Posterior vena cava (tissue), 2 donors: ENCODE measurements at places on chromosomes 3 and 15. TPM values are rescaled to one million over a fixed set of nuclear protein-coding genes. Genes with fewer than 3 reads are reported as not detected.
A peak's percentile ranks its signal among the peaks of the same experiment; 100 is the strongest.

Gene ECE2
- total RNA-seq = not detected

Gene LTF
- total RNA-seq = 3.6 TPM

Gene CSPG5
- 0.51 TPM for total RNA-seq

Gene HESX1
- total RNA-seq = 0.62 TPM

Gene BCL2A1
- 4.5 TPM for total RNA-seq

Gene TMEM42
- total RNA-seq = 10.8 TPM

Gene NPAP1
- total RNA-seq = not detected

Gene GOLGA6D
- not detected for total RNA-seq

Gene ACAN
- 13.5 TPM for total RNA-seq

Gene NRROS
- total RNA-seq = 8.0 TPM

- no peak for DNase-seq
Measured at GRCh38 chr15:81326466-81327212, 2.7 kb upstream of the STARD5 start.

DNA sequence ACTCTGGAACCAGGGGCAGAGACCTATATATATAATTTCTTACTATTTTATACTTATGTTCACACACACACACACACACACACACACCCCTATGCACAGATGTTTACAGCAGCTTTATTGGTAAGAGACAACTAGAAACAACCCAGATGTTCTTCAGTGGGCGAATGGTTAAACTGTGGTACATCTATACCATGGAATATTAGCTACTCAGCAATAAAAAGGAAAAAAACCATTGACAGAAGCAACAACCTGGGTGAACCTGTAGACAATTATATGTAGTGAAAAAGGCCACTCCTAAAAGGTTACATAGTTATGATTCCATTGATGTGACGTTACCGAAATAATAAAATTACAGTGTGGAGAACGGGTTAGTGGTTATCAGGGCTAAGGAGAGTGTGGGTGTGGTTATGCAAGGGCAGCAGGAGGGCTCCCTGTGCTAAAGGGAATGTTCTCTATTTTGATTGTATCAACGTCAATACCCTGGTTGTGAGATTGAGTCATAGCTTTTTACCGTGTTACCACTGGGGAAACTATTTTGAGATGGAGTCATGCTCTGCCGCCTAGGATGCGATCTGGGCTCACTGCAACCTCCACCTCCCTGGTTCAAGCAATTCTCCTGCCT lies 85.5 kb downstream of the FLNB start:
- no peak for DNase-seq

- no peak for DNase-seq
Measured at GRCh38 chr3:119148493-119149180, 2.7 kb downstream of the TEX55 start.

DNA sequence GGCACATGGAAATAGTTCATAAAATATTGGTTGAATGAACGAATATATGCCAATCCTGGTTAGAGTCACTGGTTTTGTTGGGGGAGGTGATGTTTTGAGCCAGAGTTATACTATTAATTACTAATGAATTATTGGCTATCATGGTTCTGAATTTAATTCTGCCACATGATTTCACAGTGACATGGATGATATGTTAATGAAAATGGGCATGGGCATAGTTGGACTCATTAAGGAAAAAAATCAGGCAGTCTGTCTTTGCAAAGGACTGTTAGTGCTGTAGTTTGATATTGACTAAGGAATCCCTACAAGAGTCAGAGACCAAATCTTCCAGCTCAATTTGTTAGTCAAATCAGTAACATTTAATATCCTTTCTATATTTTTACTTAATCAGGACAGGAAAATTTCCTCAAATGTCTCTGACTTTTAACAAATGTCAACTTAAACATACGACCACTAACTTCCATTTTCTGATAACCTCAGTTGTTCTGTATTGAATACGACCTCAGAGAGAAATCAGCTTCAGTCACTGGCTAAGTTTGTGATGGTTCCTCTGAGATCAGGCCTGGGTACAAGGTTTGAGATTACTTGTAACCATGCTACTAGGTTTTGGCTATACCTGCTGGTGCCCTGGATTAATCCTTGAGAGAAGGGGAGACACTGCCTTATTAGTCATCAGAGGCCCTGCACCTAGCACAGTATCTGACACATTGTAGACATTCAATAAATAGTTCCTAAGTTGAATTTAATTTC lies 13.3 kb downstream of the NFKBIZ start:
- no peak for DNase-seq

DNA sequence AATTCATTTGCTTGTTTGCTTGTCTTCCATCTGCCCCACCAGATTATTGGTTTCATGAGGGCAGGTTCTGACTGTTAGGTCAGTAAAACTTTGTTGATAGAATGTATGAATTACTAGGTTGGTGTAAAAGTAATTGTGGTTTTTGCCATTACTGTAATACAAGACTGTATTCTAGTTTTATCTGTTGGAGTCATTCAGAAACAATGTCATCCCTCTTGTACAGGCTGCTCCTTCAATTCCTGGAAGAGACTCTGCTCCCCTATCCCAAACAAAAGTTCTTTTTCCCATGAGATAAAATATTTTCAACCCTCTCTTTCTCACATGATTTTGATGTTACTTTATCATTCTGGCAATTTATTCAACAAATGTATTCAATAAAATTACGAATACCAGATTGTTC lies 115.0 kb downstream of the CHST2 start:
- no peak for DNase-seq

- DNase-seq = no peak
Measured at GRCh38 chr3:111895071-111895470, 36.0 kb downstream of the PHLDB2 start.

DNA sequence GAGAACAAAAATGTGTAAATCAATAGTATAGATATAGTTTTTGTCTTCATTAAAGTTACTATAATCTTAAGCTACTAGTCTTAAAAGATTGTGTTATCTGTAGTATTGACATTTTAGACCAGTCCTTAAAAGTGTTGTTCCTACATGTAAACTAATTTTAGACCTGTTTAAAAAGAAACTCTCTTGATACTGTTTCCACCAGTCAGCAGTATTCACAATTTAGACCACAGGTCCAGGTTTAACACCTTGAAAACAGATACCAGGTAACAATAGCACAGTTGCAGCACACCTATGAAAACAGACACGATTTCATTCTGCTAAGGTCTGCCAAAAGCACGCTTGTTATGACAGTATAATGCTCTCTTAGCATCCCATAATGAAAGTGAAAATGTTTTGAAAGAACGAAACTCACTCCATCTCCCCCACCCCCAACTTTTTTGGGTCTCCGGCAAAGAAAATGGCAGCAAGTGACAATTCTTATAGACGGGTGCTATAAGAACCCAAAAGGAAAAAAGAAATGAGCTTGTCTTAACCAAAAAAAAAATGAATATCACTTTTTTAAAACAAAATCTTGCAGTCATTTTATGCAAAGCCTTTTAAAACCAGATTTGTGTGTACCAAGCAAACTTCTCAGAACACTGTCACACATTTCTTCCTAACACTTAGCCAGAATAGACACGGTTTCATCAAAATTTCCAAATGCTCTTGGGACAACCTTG lies 1.6 kb downstream of the EIF4E3 start:
- no peak for DNase-seq

DNA sequence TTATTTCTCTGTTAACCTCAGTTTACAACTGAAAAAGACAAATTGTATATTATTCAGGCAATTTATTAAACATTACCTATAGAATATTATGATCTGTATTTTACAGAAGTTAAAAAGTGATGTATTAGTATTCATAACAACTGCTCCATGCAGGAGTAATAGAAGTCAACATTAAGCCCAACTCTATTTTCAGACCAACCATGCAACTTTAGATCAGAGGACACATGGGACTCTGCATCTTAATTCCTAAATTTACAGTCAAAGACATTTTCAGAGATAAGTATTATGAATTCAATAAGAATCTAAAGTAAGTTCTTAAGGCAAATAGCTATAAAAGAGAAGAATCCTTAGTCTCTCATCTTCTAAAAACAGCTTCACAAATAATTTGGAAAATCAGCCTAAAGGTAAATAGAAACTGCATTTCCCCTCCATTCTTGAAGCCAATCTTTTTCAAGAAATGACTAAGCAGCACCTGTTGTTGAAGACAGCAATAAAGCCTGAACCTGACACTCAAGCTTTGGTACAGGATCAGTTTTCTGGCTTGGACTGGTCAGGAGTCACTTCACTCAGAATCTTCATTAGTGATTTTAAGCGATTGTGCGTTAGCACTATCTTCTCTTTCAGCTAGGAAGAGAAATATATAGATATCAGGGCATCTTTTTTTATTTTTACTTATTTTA lies 23.0 kb downstream of the OIP5 start:
- no peak for DNase-seq

DNA sequence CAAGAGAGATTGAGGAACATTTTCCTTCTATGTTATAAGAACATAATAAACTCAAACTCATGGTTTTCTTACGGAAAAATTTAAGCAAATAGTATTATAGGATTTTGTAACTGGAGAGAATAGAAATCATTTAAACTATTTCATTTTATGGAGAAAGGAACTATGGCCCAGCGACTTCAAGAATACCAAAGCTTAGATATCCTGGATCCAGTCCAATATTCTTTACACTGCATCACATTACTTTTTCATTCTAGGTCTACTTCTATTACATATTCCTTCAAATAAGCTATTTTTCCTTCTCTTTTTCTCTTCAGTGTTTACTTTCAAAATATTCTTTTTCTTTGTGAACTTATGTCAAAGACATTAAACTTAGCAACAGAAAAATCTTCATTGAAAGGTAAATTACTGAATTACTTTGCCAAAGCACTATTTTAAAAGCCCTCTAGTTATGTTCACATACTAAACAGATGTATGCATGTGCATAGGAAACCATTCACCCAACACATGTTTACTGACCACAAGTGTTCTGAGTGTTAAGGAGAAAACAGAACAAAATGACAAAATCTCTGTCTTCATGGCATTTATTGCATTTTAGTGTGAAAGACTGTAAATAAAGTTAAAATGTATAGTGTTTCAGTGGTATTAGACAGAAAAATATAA lies 20.4 kb downstream of the KPNA4 start:
- no peak for DNase-seq

DNA sequence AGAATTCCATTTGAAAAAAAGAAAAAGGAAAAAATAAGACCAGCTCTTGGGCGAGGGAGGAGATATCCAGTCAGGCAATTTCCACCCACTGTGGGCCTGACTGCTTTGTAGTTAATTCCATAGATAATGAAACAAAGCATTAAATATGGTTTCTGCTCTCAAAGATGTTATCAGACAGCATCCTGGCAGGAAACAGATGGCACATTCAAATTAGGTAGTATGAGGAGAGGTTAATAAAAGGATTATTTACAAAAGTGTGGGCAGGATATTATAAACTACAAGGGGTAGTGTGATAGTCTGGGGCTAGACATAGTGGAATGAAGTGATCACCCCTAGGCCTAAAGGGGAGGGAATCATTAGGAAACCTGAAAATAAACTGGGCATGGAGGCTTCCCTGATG lies 193.2 kb downstream of the CLSTN2 start:
- no peak for DNase-seq

- DNase-seq = no peak
Measured at GRCh38 chr3:154844863-154845262, 235.3 kb upstream of the MME start.

DNA sequence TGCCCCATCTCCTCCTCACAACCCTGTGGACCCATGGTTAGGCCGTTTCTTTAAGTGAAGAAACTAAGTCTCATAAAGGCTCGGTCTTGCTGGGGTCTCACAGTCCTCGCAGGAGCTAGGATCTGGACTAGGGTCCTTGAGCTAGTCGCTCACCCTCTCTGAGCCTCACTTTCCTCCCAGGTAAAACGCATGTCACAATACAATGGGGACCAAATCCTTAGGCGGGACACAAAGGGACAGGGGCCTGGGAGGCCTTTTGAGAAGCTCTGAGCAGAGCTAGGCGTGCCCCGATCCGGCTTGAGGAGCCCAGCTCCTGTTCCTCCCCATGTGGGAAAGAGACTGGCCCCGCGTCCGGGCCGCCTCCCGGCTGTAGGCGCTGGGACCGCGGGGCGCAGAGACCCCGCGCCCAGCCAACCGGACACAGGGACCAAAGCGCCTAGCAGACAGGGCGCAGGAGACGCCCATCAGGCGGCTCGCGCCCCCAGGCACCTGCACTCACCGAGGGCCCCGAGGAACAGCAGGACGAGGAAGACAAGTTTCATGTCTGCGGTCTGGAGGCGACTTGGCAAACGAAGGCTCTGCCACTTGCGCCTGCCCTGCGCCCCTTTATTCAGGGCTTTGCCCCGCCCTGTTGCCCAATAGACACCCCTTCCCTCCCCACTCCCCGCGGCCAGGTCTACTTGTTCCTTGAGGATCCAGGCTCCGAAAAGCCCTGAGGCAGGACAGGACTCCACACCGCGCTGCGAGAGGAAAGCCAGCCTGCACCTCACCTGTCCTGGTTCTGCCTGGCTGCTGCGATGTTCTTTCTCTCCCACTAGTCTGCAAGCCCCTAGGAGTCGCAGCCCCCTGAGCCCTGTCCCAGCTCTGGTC lies at the start of gene LTF:
TSS of gene LTF (minus strand) at position 580 of the 870 bp plus-strand sequence. CDS start at position 542, 38 bp downstream.
- peak; percentile 77 for DNase-seq

GRCh38 chr3:52432225-52432624 lies 12.7 kb downstream of the SEMA3G start:
- DNase-seq = peak; percentile 52

GRCh38 chr3:129432036-129432435 lies 3.6 kb upstream of the EFCAB12 start:
- no peak for DNase-seq

- no peak for DNase-seq
Measured at GRCh38 chr15:49082960-49083359, 36.7 kb upstream of the SECISBP2L start.

DNA sequence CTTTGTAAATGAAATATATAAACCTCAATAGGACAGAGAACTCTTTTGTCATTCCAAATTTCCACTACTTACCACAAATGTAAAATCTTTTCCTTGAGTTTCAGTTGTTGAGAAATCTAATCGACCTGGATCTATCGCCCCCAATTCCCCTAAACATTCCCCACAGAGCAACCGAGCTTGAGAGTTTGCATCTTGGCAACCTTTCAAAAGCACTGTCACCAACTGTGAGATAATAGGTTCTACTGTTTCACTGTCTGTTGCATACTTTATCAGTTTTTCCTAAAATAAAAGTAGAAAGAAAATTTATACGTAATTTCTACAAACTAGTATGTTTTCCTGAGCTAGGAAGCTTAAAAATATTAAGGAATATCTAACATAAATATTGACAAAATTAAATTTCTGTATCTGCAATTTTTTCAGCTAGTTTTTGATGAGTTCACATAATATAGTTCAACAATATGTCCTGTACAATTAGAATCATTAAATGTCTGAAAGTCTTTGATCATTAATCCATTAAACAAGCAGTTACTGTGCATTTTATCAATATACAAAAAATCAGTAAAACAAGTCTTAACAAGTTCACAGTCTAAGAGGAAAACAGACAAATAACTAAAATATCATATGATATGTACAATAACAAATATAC lies 54.5 kb downstream of the ATR start:
- no peak for DNase-seq

- DNase-seq = no peak
Measured at GRCh38 chr3:49387721-49388120, 24.1 kb downstream of the RHOA start.

DNA sequence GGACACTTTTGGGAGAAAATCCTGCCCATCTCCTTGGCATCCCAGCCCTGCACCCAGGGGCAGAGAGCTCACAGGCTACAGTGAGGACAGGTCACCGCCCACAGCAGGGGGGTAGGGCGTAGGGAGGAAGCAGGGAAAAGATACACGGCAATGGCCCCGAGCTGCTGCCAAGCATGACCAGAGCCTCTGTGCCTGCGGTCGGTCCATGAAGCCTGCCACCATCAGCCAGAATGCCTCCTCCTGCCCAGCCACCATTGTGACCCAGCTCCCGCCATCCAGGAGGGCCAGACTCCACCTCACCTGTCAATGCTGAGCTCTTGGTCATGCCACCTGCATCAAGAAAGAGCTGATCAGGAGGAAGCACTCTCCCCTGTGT lies 230.7 kb downstream of the VPS13C start:
- no peak for DNase-seq

- peak; percentile 37 for DNase-seq
Measured at GRCh38 chr15:78619022-78619950, 1.5 kb downstream of the CHRNA3 start.
